Anterior cingulate cortex (tissue), 58 donors: ENCODE measurements at places on chromosomes 2 and 18.

- DNase-seq, result no peak
These were observed 31.0 kb downstream of the VIT start for GRCh38 chr2:36727550-36727949.

DNA sequence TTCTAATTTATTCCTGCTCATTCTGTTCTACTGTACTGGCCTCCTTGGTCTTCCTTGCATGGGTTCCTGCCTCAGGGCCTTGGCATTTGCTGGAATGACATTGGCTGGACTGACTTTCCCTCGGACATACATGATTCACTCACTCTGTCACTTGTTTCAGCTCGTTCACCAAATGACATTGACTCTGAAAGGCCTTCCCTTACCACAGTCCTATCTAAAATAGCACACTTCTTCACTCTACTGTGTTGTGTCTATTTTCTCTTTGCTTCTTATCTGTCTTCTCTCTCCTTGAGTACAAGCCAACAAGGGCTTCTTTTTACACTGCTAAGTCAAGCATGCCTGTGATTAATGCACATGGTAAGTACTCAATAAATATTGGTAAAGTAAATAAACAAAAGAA, 65.6 kb downstream of the SCG2 start:
- DNase-seq, result no peak

- no peak for DNase-seq
These were observed 259.8 kb downstream of the OSR1 start for GRCh38 chr2:19098467-19099160.

DNA sequence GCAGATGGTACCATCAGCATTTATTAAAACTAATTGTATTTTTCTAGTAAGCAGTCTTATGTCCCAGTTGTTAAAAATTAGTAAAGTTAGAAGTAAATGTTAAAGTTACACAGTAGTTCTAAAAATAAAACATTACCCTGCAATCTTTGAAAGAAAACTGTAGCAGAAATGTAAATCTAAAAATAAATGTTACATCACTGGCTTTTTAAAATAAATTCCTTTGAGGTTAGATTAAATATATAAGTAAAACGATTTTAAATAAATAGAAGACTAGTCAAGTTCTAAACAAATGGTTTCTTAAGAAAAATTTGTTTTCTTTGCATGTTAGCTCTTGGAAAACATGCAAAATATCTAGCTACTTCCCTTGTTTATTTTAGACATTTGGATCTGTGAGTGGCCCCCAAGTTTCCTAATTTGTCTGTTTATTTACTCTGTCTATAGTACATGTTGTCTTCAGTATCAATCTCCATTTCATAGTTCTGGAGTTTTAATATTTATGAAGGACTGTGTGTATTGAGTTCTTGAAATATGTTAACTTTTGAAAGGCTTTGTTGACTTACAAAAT, 58.2 kb downstream of the GLS start:
- no peak for DNase-seq

- DNase-seq, result no peak
These were observed 22.1 kb upstream of the CCDC150 start for GRCh38 chr2:196617430-196617829.

DNA sequence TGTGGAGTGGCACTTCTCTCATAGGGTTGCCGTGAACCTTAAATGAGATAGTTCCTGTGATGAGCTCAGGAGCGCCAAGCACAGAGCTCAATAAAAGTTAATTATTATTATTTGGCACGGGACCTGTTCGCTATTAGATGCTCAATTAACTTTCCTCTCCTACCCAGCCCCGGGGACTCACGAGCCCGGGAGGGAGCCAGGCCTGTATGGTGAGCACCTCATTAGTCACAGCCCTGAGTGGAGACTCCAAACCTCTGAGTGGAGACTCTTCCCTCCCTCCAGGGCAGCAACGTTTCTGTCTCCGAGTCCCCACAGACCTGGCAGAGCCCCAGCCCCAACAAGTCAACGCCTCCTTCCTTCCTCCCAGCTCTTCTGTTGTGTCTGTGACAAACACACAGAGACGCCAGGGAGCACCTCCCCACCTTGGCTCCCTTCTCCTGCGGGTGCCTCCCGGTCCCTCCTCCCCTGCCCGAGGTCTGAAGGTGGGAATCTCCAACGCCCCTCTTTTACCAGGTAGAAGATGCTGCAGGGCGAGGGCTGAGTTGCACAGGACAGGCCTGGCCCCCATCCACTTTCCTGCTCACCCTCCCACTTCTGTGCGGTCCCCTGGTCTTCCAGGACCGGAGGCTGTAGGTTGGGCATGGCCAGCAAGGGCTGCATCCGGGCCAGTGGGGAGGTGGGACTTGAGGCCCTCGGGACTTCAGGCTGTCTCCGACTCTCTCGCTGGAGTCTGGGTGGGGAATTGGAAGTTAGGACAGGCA, 52.7 kb upstream of the ODC1 start:
- DNase-seq, result no peak

- DNase-seq, result no peak
These were observed 60.7 kb downstream of the SPATS2L start for GRCh38 chr2:200367155-200367554.

GRCh38 chr2:163802284-163802683, 66.5 kb upstream of the FIGN start:
- DNase-seq, result no peak

DNA sequence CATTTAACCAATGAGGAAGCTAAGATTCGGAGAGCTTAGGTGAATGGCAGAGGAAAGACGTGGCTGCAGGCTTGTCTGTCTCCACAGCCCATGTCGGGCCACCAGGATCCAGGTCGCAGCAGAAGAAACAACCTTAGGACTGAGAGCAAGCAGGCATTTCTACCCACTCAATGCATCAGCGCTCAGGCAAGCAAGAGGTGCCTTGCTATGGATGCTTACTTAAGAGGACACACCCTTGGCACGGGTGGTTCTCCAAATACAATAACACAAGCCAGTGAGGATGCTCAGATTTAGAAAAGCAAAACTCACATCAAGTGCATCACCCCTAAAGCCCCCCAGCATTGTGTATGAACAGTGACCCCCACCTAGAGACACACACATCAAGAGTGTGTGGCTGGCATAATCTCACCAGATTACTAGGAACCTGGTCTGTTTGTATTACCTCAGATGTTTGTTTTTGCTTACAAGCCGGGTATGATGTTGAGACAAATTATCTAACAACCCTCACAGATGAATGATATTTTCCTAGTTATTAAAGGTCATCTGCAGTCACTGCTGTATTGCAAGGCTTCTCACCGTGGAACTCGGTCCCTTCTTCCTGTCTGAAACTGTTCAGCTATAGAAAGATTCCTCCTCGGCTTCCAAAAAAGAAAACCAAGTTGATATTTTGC, 34.2 kb upstream of the NPAS2 start:
- no peak for DNase-seq

GRCh38 chr18:54712306-54712705, 116.0 kb upstream of the RAB27B start:
- DNase-seq, result no peak

- DNase-seq, result no peak
These were observed 47.5 kb downstream of the MARCO start for GRCh38 chr2:118989481-118989880.

DNA sequence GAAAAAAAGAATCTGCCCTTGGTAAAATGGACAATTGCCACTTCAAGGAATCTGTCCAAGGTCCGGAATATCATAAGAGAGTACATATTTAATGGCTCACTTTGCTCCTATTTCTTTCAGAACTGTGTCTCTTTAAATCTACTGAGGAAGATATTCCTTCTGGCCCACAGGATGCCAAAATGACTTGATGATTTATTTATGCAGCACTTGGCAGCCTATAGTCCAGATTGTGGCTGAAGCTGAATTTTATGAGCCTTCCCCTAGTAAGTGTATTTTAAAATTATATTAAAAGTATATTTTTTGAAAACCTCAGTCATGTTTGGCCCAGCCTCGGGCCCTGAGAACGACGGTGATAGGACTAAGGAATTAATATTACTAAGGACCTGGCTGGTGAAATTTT, 465.1 kb upstream of the HNRNPA3 start:
- no peak for DNase-seq

DNA sequence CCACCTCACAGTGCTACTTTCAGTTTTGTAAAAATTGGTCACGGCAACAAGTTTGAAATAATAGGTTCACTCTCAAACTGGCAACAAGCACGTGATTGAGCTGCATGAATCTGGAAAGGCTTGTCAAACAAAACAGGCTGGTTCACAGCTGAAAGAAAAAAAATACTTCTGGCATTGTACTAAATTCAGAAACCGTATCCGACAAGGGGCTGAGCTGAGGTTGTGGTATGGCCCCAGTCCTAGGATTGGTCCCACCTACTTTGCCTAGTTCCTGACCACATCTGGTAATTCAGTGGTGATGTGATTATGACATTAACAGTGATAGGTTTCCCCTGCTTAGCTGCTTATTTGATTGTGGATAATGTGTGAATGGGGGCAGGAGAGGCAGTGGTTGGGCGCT, 326.5 kb upstream of the THUMPD2 start:
- DNase-seq, result no peak

- no peak for DNase-seq
These were observed 177.4 kb downstream of the ASXL3 start for GRCh38 chr18:33755391-33755790.

DNA sequence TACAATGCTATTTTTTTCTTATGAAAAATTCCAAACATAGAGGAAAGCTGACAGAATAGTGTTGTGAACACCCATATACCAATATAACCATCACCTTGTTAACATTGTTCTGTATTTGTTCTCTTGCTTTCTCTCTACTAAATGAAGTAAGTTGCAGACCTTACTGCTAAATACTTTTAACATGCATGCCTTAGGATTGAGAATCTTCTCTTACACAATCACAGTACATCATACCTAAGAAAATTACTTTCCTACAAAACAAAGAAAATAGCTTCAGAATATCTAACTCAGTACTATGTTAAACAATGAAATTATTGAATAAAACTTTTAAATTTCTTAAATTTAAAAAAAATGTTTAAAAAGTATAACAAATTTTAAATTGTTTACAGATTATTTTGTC, 136.5 kb downstream of the UBR3 start:
- no peak for DNase-seq

GRCh38 chr18:14922031-14922430, 174.1 kb downstream of the ANKRD30B start:
- no peak for DNase-seq

- DNase-seq, result no peak
These were observed 156.4 kb upstream of the PXDN start for GRCh38 chr2:1900732-1901131.

GRCh38 chr2:157948856-157949255, 72.7 kb upstream of the ACVR1 start:
- no peak for DNase-seq

DNA sequence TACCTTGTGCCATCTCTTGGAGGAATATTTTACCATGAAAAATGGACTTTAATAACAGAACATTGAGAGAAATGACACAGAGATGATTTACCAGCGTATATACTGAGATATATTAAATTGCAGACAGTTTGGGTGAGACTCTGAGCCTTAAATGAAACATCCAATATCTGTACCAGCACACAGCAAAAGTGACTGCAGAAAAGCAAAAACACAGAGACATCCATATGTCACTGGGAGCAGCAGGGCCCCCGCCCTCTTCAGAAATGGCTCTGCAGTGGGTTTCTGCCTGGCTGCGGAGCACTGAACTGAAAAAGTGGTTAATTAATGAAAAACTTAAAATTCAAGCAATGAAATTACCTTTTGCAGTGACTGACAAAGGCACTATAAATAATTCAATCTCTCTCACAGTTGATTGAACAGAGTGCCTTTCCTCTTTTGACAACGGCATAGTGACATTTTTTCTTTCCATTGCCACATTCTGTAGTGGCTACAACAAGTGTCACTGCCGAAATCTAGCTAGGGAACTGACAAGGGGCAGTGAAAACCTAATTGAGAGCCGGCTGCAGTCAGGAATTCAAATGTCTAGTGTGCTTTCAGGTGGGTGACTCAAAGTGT, 353.4 kb downstream of the ALK start:
- no peak for DNase-seq

- no peak for DNase-seq
These were observed 22.6 kb downstream of the CHMP1B start for GRCh38 chr18:11873670-11874340.

- no peak for DNase-seq
These were observed 361.5 kb downstream of the FIGN start for GRCh38 chr2:163374282-163374681.
